ENCODE measurements at places on chromosomes 13 and 19.

- DNase-seq: no peak
These were observed 218.0 kb downstream of the RBM26 start for GRCh38 chr13:79187917-79188690.

- no peak for DNase-seq
These were observed 54.5 kb upstream of the KL start for GRCh38 chr13:32961724-32962123.

DNA sequence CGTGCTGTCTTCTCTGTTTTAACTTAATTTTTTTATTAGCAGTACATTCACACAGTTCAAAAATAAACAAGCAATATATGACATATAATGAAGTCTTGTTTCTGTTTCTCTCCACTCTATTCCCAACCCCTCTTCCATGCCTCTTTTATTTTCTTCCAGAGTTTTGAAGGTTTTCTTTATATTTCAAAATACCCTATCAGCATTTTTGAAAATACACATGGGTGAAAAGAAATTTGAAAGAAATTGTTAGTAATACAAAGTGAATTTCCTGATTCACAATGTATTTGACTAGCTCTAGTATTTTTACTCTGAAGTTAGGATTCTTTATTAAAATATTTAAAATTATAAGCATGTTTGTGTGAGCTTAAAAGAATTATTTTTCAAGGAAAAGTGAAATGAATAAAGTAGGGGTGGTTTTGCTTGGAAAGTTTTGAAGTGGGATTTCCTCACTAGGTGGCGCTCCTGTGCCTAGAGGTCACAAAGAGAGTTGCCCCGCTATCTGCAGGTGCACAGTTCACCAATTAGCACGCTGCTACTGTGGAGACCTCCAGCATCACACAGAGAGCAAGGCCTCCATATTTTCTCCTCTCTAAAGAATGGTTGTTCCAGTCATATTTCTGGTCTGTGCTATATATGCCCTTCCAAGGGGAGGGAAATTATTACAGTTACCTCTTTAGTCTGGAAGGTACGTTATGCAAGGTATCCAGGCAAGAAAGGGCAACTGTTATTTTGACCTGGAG is 37.6 kb downstream of the SOX21 start:
- DNase-seq: no peak

GRCh38 chr13:56349866-56350265 is 790.9 kb upstream of the PRR20A start:
- no peak for DNase-seq

GRCh38 chr13:51034906-51035305 is 76.2 kb downstream of the C13orf42 start:
- no peak for DNase-seq

- no peak for DNase-seq
These were observed 170.4 kb downstream of the COG6 start for GRCh38 chr13:39825886-39826285.

DNA sequence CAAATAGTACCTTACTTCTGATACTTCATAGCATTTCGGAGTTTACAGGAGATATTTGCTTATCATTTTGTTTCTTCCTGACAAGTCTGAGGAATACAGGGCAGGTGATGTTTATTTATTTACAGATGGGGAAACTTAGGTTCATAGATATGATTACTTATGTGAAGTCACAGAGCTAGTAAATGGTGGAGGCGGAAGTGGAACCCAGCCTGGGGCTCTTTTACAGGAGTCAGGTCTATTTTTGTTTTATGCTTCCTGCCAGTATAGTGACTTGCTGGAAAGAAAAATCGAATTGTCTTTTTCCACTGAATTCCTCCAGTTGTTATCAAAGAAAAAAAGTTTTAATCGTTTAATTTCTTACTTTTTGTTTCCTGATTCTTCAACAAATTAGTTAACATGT is 66.5 kb downstream of the DGKH start:
- DNase-seq: no peak

DNA sequence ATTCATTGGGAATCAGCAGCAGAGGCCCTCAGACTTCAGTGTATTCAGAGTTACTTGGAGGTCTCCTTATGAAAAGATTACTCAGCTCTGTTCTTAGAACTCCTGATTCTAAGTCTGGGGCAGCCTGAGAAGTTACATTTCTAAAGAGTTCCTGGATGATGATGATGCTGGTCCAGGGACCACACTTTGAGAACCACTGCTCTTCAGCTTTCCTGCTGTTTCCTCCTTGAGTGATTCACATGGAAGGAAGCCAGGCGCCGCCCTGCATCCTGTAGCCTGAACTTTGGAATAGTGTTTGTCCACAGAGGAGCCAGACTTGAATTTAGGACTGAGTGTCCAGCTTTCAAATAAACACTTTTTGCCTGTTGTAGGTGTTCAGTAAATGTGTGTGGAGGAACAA is 2.9 kb downstream of the CEBPG start:
- no peak for DNase-seq

GRCh38 chr19:7681340-7682174 is 924 bp downstream of the TRAPPC5 start:
- no peak for DNase-seq
